ENCODE measurements at places on chromosomes 12 and 14.

DNA sequence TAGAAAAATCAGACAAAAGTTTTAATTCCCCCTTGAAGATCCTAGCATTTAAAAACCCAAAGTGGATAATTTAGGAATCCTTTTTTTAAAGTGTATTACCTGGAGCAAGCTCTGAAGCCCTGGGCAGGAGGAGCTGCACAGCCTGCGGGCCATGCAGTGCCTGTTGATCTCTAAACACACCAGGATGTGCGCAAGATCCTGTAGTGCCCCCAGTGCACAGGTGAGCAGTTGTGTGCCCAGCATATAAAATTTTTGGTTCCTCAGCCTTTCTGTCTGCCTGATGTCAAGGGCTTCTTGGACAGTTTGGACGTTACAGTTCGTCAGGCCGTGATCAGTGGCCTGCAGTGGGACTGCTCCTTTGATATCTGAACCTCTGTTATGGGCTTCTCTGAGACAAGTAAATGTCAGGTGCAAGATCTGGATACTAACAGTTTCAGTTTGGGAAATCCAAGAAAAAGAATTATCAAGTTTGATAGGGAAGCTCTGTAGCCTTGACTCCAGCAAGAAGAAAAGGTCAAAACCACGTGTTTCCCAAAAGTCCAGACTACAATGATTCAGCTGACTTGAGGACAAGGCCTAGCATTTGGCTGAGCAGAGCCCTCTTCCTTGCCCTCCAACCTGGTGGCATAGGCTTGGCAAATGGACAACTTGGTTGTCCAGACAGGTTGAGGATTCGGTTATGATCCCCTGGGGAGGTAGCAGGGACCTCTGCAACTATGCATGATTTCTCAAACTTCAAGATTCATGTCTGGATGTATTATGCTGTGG lies 1.0 kb downstream of the ATXN7L3B start:
- H3K27ac ChIP-seq: peak overlapping the region; percentile 95
- peaks cover 9% of the 10 kb centered on the region for H3K36me3 ChIP-seq
- peaks cover 51% of the 10 kb centered on the region for H3K4me1 ChIP-seq
- H3K27me3 ChIP-seq: no peaks in the 10 kb centered on the region
- DNase-seq: peak; percentile 68

DNA sequence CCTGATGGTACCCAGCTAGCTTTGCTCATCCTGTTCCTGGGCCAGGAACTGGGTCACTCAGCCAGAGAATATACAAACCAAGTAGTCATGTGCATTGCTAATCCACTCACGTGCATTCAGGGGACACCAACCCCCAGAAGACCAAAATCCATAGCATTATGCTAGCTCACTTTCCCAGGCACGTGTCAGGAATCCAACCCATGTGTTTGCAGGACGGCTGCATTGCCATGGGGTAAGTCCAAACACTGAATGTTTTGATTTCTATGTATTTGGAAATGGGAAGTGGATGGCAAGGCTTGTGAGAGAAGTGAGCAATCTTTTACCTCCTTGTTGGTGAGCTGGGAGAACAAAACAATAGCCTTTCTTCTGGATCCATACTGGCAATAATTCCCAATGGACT lies 87.1 kb upstream of the FOXN3 start:
- H3K27ac ChIP-seq: no peak overlapping the region
- no peak for DNase-seq
- H3K4me3 ChIP-seq: no peak overlapping the region
- peaks cover 12% of the 10 kb centered on the region for H3K36me3 ChIP-seq

DNA sequence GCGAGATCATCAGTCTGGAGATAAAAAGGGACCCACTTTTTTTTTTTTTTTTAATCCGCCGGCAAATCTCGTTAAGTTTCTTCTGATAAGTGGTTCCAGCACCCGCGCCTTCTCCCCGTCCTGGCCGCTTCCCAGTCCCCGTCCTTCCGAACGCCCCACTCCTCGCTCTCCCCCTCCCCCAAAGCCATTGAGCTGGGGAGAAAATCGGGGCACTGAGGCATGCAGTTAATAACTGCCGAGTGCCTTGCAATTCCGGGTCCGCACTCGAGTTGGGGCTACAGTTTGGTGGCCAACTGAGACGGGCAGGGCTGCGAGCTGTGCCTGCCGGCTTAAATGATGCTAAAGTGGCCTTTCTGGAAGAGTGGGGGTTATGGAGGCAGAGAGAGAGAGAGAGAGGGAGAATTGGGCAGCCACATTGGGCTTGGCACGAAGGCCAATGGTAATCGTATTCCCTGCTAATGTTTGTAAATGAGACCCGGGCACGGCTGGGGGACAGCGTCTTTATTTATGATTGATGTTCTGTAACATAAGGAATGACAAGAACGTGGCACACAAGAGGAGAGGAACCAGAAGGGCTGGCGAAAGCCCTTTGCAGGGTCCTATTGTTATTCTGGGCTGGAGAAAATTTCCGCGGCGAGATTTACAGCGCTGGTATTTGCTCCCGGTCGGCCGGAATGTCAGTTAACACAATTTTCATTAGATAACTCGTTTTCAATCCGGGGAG lies 115.4 kb upstream of the MYL2 start:
- DNase-seq: no peak
- H3K4me3 ChIP-seq: no peak overlapping the region
- peaks cover 24% of the 10 kb centered on the region for H3K4me1 ChIP-seq
- H3K27me3 ChIP-seq: peaks cover 29% of the 10 kb centered on the region
- H3K27ac ChIP-seq: no peak overlapping the region

- no peaks in the 10 kb centered on the region for H3K36me3 ChIP-seq
- H3K4me1 ChIP-seq: no peaks in the 10 kb centered on the region
- H3K4me3 ChIP-seq: no peak overlapping the region
- DNase-seq: no peak
- H3K27me3 ChIP-seq: no peaks in the 10 kb centered on the region
Measured at GRCh38 chr14:87255058-87255457, 737.9 kb downstream of the GALC start.

DNA sequence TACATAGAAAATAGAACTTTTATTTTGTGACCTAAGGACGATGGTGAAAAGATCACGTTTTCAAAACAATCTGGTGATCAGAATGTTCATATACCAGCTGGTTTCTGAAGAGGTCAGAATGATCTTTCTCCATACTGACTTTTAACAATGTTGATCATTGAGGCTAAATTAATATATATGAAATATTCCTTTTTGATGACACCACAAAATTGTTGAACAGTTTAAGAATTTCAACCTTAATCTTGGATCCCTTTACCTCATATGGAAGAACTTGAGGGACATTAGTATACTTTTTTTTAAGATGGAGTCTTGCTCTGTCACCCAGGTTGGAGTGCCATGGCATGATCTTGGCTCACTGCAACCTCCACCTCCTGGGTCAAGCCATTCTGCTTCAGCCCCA lies 2.8 kb upstream of the REP15 start:
- H3K4me3 ChIP-seq: no peak overlapping the region
- no peaks in the 10 kb centered on the region for H3K27me3 ChIP-seq
- no peaks in the 10 kb centered on the region for H3K36me3 ChIP-seq
- no peak overlapping the region for H3K27ac ChIP-seq
- H3K4me1 ChIP-seq: no peaks in the 10 kb centered on the region
- no peak for DNase-seq

GRCh38 chr12:28794211-28794610 lies 354.9 kb upstream of the FAR2 start:
- H3K4me1 ChIP-seq: no peaks in the 10 kb centered on the region
- H3K27me3 ChIP-seq: no peaks in the 10 kb centered on the region
- no peak overlapping the region for H3K27ac ChIP-seq
- no peak overlapping the region for H3K4me3 ChIP-seq
- H3K36me3 ChIP-seq: no peaks in the 10 kb centered on the region
- no peak for DNase-seq

DNA sequence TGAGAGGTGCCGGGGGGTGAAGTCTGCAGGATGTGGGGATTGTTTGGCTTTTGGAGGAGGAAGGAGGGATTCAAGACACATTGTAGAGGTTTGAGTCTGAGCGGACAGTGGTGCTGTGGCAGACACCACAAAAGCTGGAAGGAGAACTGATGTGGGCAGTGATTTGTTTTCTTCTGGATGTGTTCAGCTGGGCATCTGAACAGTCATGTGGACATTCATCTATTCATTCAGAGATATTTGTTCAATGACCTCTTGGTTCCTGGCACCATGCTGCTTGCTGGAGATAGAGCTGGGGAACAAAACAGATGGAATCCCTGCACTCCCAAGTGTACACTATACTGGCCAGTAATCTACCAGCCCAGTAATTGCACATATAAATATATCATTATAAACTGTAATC lies 64.0 kb downstream of the PTPN11 start:
- H3K4me1 ChIP-seq: no peaks in the 10 kb centered on the region
- no peak overlapping the region for H3K4me3 ChIP-seq
- no peaks in the 10 kb centered on the region for H3K27me3 ChIP-seq
- no peak for DNase-seq

DNA sequence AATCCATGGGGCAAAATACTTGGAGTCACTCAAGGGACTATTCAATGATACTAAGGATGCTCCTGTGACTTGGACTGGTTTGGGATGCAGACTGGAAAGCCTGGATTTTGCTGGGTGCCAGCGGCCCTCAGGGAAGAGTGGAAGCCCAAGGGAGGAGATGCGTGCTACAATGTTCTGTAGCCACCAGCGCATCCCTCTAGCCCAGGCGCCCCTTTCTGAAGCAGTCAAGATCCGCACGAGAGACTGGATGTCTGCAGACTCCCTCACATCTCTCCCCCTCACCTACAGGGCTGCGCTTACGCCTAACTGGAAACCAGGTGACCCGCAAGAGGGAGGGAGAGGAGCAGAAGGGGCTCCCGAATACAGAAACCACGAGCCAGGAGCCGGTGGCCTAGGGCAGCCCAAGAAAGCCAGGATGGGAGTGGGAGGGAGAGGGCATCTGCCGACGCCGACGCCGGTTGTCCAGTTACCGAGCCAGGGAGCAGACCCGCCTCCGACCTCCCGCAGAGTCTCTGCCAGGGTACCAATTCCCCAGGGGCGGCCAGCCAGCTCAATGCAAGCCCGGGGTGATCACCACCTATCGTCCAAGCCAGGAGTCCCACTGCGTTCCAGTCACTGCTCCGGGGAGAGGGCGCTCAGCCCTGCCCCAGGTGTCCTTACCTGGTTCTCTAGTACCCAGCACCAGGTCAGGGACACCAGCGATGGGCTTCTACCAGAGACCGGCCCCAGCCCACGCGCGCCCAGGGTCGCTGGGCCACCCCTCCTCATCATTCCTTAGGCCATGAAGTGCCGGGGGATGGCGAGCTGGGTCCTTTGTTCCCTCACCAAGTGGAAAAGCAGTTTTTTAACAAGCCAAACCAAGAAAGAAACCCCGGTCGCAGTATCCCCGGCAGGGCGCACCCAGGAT lies 1.2 kb downstream of the NTN4 start:
- no peak overlapping the region for H3K4me3 ChIP-seq
- H3K27me3 ChIP-seq: peaks cover 28% of the 10 kb centered on the region
- peak; percentile 4 for DNase-seq
- no peaks in the 10 kb centered on the region for H3K36me3 ChIP-seq
- peaks cover 19% of the 10 kb centered on the region for H3K4me1 ChIP-seq

GRCh38 chr14:54709444-54709843 lies 142.5 kb downstream of the SAMD4A start:
- peaks cover 8% of the 10 kb centered on the region for H3K4me1 ChIP-seq
- H3K27me3 ChIP-seq: no peaks in the 10 kb centered on the region
- H3K27ac ChIP-seq: no peak overlapping the region
- H3K4me3 ChIP-seq: no peak overlapping the region
- H3K36me3 ChIP-seq: no peaks in the 10 kb centered on the region

DNA sequence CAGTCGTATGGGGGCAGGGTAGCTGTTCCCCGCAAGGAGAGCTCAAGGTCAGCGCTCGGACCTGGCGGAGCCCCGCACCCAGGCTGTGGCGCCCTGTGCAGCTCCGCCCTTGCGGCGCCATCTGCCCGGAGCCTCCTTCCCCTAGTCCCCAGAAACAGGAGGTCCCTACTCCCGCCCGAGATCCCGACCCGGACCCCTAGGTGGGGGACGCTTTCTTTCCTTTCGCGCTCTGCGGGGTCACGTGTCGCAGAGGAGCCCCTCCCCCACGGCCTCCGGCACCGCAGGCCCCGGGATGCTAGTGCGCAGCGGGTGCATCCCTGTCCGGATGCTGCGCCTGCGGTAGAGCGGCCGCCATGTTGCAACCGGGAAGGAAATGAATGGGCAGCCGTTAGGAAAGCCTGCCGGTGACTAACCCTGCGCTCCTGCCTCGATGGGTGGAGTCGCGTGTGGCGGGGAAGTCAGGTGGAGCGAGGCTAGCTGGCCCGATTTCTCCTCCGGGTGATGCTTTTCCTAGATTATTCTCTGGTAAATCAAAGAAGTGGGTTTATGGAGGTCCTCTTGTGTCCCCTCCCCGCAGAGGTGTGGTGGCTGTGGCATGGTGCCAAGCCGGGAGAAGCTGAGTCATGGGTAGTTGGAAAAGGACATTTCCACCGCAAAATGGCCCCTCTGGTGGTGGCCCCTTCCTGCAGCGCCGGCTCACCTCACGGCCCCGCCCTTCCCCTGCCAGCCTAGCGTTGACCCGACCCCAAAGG lies 804 bp downstream of the GAPDH start:
- H3K4me3 ChIP-seq: peak overlapping the region; percentile 81
- H3K4me1 ChIP-seq: peaks cover 72% of the 10 kb centered on the region

GRCh38 chr14:95193081-95193480 lies 35.8 kb upstream of the DICER1 start:
- no peaks in the 10 kb centered on the region for H3K36me3 ChIP-seq
- no peaks in the 10 kb centered on the region for H3K4me1 ChIP-seq
- H3K4me3 ChIP-seq: no peak overlapping the region
- no peaks in the 10 kb centered on the region for H3K27me3 ChIP-seq

GRCh38 chr14:90604356-90604755 lies 207.5 kb downstream of the CALM1 start:
- H3K36me3 ChIP-seq: no peaks in the 10 kb centered on the region
- no peaks in the 10 kb centered on the region for H3K4me1 ChIP-seq
- no peak overlapping the region for H3K27ac ChIP-seq
- H3K27me3 ChIP-seq: no peaks in the 10 kb centered on the region

GRCh38 chr12:124125203-124125871 lies 152.3 kb downstream of the ZNF664 start:
- H3K4me1 ChIP-seq: no peaks in the 10 kb centered on the region
- H3K27ac ChIP-seq: no peak overlapping the region
- no peak for DNase-seq
- no peaks in the 10 kb centered on the region for H3K36me3 ChIP-seq

DNA sequence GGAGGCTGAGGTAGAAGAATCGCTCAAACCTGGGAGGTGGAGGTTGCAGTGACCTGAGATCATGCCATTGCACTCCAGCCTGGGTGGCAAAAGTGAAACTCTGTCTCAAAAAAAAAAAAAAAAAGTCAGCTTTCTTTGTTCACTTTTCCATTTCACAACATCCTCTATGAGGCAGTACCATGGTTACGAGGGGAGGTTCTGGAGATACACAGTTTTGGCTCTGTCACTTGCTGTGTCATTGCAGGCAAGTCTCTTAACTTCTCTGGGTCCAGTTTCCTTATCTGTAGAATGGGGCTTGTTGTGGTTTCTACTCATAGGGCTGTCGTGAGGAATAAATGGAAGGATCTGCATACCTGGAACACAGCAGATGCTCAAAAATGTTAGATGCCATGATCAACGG lies 75.6 kb upstream of the SLC24A4 start:
- no peaks in the 10 kb centered on the region for H3K36me3 ChIP-seq
- DNase-seq: no peak
- no peaks in the 10 kb centered on the region for H3K27me3 ChIP-seq
- no peak overlapping the region for H3K27ac ChIP-seq

GRCh38 chr14:61631045-61631687 lies 64.1 kb upstream of the HIF1A start:
- no peak overlapping the region for H3K4me3 ChIP-seq
- H3K4me1 ChIP-seq: no peaks in the 10 kb centered on the region
- H3K27ac ChIP-seq: no peak overlapping the region
- no peaks in the 10 kb centered on the region for H3K27me3 ChIP-seq

GRCh38 chr12:11686120-11686519 lies 36.6 kb downstream of the ETV6 start:
- H3K27me3 ChIP-seq: no peaks in the 10 kb centered on the region
- no peak for DNase-seq
- H3K27ac ChIP-seq: no peak overlapping the region
- no peaks in the 10 kb centered on the region for H3K36me3 ChIP-seq
- H3K4me1 ChIP-seq: peaks cover 24% of the 10 kb centered on the region
